NCI-H774 (cell line): ENCODE measurements at places on chromosomes 13 and 19.

DNA sequence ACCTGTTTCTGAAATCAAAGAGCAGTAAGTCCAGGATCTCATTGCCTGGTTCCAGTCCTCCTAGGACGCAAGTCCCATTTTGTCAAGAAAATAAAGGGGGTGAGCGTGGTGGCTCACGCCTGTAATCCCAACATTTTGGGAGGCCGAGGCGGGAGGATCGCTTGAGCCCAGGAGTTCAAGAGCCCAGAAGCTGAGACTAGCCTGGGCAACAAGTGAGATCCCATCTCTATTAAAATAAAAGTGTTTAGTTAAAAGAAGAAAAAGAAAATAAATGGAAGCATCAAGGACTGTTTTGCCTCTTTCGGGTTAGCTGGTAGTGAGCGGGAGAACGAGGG is 344 bp upstream of the HAUS5 start:
- no peak for DNase-seq

DNA sequence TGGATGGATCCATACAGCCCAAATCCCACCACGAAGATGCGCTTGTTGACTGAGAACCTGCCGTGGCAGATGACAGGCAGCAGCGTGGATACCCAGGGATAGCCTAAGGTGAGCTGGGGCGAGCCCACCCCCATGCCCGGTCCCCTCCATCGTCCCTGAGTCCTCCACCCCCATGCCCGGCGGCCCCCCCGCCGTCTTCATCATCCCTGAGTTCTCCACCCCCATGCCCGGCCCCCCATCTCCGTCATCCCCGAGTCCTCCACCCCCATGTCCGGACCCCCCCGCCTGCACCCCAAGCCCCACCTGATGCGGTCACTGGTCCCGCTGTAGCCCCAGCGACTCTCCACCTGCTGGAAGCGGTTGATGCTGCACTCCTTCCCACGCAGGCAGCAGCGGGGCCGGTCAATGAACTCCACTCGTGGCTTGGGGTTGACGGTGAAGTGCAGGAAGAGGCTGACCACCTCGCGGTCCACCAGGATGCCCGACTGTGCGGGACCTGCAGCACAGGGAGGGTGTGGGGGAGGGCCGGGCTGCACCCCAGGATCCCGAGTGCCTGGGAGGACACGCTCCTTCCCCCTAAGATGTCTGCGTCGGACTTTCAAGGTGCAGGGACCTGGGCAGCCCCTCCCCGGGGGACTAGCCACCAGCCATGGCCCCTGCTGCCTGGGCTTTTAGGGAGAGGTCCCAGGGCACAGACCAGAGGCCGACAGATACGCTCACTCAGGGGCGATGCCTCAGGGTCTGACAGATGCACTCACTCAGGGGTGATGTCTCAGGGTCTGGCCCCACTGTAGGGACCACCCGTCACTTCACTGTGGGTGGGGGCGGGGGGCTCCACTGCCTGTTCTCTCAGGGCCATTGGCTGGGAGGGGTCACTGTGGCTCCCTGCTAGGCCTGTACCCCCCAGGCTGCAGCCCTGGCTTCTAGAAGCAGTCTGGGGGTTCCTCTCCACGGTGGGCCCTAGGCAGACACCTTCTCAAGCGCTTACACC is 28.0 kb downstream of the BTBD2 start:
- no peak for DNase-seq

DNA sequence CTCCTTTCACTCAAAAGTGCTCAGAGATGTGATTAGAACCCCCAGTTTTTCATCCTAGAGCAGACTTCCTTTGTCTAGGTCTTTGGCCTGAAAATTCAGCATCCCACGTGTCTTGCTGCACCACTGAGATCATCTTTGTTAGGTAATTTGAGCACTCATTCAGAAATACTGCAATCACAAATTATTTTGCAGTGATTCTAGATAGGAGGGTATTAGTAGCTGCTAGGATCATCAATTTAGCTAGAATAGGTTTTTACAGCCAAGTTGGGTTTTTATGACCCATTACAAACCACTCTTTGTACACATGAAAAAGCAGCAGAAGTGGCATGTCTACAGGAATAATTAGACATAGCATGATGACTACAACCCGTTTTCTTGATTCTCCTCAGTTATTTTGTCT is 219.6 kb downstream of the GPC6 start:
- no peak for DNase-seq

- DNase-seq: no peak
Observed at GRCh38 chr13:55577847-55578210, 1562.9 kb upstream of the PRR20A start.
